ENCODE measurements at places on chromosomes 2 and 18.

- DNase-seq: no peak
Observed at GRCh38 chr2:187851955-187852561, 297.8 kb upstream of the TFPI start.

DNA sequence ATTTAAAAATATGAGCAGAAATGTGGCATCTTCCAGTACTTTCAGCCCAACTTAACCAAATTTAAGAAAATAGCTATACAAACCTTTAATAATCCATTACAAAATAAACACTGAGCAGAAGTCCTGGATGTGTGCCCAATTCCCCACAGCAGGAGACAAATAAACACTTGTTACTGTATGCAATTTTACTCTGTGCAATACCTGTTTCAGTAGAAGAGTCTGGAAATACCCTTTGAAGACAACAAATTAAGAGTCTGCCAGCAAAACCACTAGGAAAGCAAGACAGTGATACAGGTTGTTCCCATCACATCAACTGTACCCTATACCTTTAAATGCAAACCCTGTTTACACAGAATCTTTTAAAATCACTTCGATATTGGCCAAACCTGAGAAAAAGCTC, 41.4 kb upstream of the RNU4ATAC start:
- no peak for DNase-seq

DNA sequence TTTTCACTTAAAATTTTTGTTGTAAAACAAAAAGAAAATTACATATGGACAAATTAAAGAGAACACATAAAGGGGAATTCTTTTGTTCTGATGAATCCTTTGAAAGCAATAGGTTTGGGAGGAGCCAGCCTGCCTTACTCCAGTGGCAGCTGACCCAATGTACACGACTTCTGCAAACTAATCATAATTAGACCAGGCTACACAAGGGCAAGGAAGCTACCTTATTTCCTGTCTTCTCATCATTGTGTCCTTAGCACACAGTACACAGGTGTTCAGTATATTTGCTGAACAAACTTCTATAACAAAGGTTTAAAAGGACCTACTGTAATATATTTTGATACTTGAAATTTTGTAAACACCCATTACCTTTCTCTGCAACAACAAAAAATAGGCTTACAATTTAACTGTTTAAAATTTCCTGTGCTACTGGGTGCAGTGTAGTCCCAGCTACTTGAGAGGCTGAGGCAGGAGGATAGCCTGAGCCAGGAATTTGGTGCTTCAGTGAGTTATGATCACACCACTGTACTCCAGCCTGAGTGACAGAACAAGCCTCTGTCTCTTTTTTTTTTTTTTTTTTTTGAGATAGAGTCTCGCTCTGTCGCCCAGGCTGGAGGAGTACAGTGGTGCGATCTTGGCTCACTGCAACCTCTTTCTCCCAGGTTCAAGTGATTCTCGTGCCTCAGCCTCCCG, 18.9 kb downstream of the KCNG3 start:
- no peak for DNase-seq

- no peak for DNase-seq
Observed at GRCh38 chr2:39210846-39211245, 32.9 kb downstream of the CDKL4 start.

- DNase-seq: no peak
Observed at GRCh38 chr18:76678248-76678647, 144.1 kb upstream of the ZNF236 start.

DNA sequence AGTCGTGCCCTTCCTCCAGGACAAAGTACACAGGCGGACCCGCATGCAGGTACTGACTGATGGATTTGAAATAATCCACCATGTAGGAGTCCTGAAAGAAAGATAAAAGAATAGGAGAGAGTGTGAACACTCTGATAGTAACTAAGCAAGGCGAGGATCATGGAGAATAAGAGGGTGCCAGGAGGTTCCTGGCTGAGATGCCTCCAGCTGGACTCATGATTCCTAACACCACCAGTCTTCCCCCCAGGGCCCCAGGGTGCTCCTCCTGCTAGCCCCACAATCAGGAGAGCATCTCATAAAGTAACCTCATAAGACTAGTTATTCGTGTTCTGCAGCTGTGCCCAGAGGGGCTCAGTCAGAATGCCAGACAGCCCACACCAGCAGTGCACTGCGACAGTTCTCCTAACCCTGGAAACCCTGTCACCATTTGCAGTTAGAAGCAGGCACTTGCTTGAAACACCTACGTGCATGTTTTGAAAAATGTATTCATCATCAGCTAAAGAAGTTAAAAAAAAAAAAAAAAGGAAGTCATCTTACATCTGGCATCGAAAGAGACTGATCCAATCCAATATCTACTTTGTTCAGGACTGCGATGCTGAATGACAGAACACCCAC, 36.7 kb downstream of the RMC1 start:
- DNase-seq: no peak

DNA sequence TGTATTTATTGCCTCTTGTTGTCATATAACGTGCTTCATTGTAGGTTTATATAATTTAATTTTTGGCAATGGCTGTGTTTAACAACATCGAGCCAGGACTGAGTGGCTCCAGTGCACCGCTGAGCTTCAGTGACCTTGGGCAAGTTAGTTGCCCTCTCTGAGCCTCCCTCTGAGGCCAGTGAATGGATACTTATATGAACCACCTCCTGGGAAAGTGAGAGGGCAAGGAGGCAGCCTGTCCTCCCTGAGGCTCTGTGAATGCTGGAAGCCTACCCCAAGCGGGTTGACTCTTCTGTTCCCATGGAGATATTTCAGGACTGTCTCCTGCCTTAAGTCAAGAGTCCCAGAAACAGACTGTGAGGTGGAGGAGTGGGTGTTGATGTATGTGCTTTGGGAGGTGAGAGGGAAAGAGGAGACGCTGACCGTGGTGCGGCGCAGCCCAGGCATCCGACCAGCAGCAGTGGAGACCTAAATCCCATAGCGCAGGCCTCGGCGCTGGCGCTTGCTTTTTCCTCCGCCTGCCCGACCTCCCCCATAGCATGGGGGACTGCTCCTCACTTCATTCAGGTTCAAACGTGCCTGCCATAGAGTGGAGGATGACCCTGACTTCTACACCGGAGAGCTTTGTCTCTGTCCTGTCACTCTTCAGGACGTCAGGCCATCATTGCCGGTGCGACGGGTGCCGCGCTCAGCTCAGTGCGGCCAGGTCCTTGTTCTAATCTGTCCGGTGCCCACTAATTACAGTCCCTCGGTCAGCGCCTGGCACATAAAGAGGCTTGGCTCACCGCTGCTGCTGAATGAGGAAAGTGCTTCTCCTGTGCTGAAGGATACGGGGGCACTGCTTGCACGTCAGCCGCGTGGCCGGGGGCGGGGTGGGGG, 167.3 kb upstream of the HS6ST1 start:
- no peak for DNase-seq

DNA sequence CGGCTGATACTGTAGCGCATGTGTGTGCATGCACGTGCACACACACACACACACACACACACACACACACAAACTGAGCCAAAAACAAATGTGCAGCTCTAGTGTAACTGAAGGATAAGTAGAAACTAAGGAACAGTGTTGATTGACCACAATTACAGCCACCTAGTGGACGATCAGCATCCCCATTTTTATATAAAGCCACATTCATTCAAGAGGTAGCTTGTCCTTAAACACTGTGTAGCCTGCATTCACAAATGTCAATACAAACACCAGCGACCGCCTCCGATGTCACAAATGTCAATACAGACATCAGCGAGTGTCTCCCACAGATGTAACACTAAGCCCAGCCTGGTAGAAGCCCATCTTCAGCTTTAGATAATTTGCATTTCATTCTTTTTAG, 167.4 kb downstream of the PTGR3 start:
- no peak for DNase-seq

GRCh38 chr2:29743516-29743915, 177.9 kb downstream of the ALK start:
- no peak for DNase-seq

- no peak for DNase-seq
Observed at GRCh38 chr18:62991959-62992358, 276.6 kb downstream of the PHLPP1 start.

DNA sequence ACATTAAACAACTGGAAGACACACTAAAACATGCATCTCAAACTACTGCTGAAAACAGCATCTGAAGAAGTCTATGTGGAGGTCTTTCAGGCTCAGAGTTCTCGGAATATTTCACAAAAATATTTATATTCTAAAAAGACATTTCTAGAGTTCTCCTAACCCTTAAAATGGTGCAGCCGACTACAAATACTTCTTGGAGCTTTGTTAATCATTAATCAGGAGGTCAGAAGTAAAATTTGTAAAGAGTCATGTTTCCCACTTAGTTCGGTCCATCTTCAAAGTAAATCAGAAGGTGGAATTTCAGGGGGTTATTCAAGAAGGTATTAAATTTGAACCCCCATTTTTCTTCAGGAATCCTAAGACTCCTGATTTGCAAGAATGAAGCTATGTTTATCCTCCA, 72.7 kb downstream of the FAM228A start:
- no peak for DNase-seq

DNA sequence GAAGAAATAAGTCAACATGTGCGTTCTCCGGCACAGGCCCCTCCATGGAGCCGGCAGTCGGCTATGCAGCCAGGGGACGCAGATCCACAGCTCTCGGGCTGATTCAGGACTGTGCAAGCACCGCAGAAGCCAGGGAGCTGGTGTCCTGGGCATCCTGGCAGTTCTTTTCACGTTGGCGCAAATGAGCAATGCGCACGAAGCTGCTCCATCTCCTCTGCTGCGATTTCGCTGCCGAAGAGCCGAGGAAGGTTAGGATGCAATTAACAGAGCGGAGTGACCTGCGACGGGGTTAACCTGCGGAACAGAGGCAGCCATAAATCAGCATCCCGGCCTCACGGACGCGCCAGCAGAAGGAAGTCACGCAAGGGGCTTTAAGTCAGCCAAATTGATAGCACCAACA, 107.1 kb upstream of the POU3F3 start:
- DNase-seq: no peak

DNA sequence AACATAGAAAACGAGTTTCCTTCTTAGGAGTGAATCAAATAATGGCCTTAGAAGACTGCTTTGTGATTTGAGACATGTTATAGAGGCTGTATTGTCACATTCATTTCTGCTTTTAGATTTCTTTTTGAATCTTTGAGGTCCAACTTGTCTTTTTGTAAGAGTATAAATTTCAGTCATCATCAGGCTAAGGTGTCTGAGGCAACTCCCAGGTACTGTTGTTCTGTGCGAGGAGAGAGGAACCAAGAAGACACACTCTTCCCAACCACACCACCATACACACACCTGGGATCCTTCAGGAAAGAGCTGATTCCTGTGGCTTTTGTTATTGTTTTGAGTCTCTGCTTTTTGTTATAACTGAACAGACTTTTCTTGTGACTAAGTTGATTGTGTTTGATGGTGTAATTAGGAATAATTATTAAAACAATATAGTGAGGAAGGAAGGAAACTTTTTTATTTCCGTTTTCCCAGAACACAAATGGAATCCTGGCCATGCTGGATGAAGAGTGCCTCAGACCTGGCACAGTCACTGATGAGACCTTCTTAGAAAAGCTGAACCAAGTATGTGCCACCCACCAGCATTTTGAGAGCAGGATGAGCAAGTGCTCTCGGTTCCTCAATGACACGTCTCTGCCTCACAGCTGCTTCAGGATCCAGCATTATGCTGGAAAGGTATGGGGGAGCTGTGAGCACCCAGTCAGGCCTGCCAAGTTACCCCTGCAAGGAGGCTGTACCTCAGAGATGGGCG, 140.4 kb downstream of the MYO1B start:
- no peak for DNase-seq

DNA sequence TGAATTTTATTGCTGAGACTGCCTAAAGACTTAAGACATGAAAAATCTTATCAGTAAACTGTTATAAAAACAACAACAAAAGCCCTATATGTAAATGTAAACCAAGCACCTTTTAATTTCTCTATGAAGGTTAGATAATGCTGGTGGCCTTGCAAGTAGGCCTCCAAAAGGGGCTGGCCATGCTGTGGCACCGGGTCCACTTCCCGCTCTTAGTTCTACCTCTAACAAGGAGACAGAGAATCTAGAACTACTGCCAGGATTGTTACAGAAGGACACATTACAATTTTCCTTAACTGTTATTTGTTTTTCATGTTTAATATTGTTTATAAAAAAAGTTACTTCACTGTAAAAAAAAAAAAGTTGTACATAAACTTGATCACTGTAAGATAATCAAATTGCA, 49.0 kb downstream of the UGP2 start:
- DNase-seq: no peak

GRCh38 chr2:157672129-157672528, 43.5 kb upstream of the ACVR1C start:
- DNase-seq: no peak
